ENCODE measurements at places on chromosomes 5 and 9.

DNA sequence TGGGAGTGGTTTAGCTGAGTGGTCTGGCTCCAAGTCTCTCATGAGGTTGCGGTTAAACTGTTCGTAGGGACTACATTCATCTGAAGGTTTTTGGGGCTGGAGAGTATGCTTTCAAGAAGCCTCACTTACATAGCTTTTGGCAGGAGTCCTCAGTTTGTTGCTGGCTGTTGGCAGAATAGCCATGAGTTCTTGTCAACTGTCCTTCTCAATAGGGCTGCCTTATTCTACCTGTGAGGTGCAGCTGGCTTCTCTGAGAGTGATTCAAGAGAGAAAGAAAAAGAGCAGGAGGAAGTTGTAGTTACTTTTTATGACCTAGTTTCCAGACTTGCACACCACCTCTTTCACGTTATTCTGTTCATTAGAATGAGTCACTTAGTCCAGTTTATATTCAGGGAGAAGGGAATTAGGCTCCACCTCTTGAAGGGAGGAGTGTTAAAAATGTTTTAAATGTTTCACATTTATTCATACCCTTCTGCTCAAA is 33.2 kb downstream of the YTHDC2 start:
- DNase-seq = no peak

DNA sequence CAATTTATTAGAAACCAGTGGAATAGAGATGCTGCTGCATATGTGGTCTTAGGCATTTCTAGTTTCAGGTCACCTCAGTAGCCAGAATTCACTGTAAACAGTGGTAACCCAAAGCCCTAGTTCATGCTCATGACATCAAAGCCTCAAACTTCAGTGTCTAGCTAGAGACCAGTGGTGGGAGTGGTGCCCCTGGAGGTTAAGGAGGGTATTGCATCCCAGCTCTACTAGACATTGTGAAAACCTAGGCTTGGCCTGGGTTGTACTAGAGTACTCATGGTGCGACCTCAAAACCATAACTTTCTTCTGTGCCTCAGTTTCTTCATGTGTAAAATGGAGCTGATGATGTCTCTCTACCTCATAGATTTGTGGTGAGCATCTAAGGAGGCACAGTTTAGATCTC is 18.8 kb downstream of the COL5A1 start:
- DNase-seq = no peak

DNA sequence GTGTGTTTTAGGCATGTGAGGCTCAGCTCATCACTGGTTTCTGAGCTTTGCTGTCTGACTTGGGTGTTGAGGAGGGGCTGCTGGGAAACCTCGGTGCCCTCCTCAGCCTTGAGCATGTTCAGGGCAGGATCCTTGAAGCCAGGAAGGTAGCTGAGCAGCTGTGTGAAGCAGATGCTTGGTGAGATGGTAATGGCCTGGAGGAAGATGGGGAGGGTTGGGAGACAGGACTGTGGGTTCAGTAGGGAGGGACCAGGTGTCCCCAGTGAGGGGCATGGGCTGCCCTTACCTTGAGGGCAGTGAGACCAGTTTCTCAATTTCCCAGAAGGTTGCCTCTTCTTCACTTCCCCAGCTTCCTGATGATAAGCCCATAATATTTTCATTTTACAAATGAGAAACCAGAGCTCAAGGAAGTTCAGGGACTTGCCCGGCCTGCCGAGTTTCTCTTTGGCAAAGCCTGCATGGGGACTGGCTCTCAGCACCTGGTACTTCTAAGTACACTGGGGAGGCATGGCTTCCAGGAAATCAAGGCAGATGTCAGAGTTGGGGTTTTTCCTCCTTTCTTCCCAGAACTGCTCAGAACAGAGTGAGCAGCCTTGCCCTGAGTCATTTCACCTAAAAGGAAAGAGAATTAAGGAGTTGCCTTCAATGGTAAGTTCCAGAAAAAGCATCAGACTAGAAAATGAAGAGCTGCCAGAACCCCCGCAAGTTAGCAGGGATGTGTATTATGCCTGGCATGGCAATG is 225.7 kb downstream of the MAST4 start:
- DNase-seq = no peak

- no peak for DNase-seq
Measured at GRCh38 chr5:44659334-44659733, 149.4 kb upstream of the MRPS30 start.

- DNase-seq = peak; percentile 75
Measured at GRCh38 chr5:54646356-54647101, 129.0 kb downstream of the SNX18 start.

DNA sequence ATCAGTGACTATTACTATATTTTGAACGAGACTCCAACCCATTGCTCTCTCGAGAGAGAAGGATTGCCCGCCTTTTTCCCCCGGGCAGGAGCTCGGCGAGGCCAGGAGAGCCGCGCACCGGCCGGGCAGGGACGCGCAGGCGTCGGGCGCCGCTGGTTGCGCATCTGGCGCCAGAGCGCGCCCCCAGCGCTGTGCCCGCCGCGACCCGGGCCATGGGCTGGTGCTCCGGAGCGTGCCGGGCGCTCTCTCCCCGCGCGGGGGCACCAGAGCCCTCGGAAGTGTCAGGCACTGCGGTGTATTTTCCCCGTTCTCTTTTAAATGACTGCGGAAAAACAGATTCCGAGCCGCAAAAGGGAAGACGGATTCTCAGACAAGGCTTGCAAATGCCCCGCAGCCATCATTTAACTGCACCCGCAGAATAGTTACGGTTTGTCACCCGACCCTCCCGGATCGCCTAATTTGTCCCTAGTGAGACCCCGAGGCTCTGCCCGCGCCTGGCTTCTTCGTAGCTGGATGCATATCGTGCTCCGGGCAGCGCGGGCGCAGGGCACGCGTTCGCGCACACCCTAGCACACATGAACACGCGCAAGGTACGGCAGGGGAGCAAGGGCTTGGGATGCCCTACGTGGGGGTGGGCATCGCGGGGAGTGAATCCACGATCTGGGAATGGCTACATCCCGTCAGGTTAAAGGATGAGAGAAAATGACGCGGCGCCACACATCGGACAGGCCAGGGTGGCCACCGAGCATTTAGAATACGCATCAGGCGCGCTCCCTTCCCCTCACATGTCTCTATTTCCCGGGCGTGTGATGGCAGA is 1.1 kb upstream of the NTRK2 start:
- DNase-seq = peak; percentile 79

DNA sequence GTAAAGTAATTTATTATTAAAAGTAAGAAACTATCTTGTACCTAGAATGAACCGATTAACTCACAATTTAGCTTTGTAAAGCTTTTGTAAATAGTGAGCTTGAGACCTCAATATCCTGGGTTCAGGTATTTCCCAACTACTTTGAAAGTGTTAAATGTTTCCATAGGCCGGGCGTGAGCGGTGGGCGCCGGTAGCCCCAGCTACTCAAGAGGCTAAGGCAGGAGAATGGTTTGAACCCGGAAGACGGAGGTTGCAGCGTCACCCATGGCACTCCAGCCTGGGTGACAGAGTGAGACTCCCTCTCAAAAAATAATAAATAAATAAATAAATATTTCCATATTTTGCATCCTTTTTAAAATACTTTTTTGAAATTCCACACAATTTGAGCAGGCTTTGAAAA is 1.5 kb upstream of the ANKH start:
- DNase-seq = no peak

DNA sequence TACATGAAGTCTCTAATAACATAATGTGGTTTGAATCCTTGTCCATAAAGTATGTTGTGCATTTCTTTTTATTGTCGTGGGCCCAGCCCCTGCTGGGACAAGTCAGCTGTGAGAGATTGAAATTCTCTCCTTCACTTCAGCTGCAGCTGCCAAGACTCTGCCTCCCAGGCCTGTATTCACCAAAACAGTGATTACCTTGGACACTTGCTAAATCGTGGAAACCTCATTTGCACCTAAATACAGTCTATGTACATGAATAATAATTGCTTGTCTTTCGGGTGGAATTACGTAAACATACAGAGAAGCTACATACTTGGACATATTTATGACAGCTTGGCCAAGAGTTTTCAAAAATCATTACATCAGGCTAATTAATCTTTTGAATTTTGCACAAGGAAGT is 898.5 kb upstream of the SEMA6A start:
- DNase-seq = no peak

GRCh38 chr5:118854819-118855218 is 133.5 kb downstream of the DTWD2 start:
- DNase-seq = no peak

DNA sequence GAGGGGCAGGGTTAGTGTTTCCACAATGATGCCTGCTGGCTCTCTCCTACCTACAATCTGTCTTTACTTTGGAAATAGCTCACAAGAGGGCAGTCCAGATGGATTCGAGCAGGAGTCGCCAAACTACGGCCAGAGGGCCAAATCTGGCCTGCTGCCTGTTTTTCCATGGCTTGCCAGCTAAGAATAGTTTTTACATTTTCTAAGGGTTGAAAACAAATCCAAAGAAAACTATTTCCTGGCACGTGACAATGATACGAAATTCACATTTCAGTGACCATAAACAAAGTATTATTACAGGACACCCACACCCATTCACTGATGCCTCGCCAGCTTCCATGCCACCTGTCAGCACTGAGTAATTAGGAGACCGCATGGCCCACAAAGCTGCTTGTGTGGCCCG is 162.9 kb upstream of the WWC1 start:
- DNase-seq = no peak

DNA sequence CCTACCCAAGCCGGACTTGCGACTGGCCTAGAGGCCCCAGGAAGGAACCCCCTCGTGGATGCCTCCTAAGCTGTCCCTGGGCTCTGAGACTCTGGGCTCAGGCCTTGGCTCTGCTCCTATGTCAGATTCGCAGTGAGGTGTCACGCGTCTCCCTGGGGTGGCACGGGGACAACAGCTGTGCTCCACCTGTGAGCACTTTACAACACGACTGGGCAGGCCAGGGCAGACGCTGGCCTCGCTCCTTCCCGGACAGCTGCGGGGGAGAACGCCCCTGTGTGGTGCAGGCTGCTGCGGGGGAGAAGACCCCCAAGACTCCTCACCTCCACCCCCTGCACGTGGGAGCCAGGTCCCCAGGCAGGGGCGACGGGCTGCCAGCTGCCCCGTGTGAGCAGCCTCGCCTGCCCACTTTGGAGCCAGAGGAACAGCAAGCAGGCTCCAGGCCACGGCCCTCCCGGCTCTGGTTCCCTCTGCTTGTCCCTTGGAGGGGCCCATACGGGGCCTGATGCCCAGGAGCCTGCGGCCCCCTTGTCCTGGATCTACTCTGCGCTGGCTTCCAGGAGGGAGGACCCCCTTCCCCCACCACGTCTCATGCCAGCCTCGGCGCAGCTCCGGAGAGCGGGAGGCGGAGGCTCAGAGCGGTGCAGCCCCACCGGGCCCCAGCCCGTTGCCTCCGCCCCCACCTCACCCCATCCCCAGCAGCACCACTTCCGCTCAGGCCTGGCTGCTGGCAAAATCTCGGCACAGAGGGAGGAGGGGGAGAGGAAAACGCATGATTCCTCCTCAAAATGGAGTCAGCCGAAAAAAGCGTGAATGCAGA is 36.0 kb downstream of the SARDH start:
- DNase-seq = no peak

- DNase-seq = no peak
Measured at GRCh38 chr9:114431770-114432169, 44.0 kb upstream of the AKNA start.

- no peak for DNase-seq
Measured at GRCh38 chr5:139064613-139065012, 133.6 kb downstream of the SIL1 start.

- no peak for DNase-seq
Measured at GRCh38 chr9:33388110-33388994, 14.0 kb downstream of the AQP7 start.

DNA sequence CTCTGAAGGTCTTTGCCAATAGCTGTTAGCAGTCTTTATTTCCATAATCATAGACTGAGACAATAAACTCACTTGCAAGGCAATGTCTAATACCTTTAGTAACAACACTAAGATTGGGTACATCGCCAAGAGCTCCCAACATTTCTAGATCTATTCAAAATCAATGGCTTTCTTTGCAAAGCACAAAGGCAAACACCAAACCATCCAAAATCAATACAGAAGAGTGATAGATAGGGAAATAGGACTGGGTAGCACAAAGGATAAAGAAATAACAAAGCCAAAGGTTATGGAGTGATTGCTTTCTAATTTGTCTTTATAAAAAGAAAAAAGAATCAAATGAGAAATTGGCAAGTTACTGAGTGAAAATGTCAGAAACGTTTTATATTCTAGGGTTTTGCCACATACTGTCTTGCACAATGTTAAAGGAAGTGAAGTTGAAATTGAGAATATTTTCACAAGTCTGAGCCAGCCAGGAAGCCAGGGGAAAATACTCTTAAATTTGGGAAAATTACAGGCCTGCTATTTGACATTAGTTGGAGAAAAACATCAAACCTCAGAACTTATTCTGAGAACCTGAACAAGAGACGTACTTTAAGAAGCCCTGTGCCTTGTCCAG is 53.3 kb upstream of the LHFPL2 start:
- DNase-seq = no peak

DNA sequence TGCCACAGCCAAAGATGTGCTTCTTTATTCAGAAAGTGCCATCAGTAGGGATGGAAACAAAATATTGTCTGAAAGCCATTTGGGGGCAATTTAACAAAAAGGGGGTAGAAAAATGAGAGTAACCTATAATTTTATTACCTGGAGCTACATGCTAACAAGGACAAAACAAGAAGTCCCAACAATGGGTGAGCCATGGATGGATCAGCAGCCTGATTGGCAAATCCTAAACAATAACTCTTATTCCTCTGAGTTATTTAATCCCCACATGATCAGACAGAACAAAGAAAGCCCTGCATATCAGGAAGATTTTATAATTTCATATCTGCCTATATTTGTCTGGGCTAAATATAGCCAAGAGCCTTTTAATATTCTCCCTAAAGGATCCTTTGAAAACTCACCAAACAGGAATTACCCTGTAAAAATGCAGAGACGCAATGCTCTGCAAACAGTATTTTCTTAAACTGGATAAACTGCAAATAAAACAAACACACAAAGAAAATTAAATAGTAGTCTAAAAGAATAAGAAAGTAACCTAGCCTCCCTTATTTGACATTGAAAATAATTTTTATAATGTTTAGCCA is 483.4 kb downstream of the ZNF608 start:
- no peak for DNase-seq

GRCh38 chr5:168883991-168884390 is 304.8 kb upstream of the PANK3 start:
- DNase-seq = no peak

GRCh38 chr9:27227192-27227591 is 69.8 kb downstream of the EQTN start:
- DNase-seq = no peak

- DNase-seq = no peak
Measured at GRCh38 chr5:98735806-98736507, 37.5 kb upstream of the RGMB start.

- DNase-seq = no peak
Measured at GRCh38 chr5:130731839-130732238, 433.2 kb downstream of the HINT1 start.

DNA sequence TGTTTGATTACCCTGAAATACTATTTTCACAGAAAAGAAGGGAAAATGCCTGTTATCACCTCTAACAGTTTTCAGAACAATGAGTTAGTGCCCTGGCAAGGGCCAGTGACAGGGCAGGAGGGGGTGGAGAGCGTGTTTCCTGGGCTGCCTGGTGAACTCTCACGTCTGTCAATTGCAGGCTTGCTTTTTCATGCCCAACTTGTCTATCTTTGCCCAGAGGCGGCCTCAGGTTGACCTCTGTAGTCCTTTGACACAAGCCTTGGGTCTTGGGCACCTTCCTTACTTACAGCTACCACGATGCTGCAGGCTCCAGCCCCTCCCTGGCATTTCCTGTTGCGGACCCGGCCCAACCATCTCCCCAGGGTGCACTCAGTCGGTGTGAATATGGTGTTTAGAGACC is 2.2 kb upstream of the CEL start:
- peak; percentile 42 for DNase-seq

GRCh38 chr5:90504743-90505142 is 24.6 kb downstream of the LYSMD3 start:
- no peak for DNase-seq

- no peak for DNase-seq
Measured at GRCh38 chr5:12392246-12392645, 488.0 kb upstream of the CTNND2 start.

All from GM13977 (cell line).